ENCODE measurements at places on chromosomes 12 and 14.

- DNase-seq, result no peak
These were observed 56.2 kb upstream of the VPS33A start for GRCh38 chr12:122322501-122322900.

DNA sequence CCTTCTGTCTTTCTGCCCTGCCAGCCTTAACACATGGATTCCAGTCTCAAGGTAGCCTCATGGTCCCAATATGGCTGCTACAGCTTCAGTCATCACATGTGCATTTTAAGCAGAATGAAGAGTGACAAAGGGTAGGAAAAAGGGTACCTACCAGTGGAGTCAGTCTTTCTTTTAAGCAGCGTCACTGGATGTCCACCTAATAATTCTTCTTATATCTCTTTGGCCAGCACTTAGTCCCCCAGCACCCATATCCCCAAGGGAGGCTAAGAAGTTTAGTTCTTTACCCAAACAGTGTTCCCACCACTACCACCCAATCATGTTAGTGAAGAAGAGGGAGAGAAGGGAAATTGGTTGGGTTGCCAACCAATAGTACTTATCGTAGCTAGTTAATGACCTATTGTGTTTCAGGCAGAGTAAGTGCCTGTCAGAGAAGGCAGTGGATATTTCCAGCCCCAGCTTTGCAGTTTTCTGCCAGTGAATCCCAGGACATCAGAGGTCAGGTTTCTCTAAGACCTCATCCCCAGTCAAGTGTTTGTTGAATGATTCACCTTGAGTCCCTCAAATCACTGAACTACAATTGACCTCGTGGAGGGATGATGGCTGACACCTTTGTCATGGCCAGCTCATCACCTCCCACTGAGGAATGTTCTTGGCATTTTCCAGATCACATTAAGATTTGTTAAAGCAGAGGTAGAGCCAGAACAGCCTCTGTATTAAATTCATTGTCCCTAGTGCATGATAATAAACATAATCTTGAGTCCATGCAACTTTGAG lies 250.9 kb upstream of the CRY1 start:
- DNase-seq, result no peak

- no peak for DNase-seq
These were observed 4.9 kb downstream of the RHOJ start for GRCh38 chr14:63209160-63209559.

- no peak for DNase-seq
These were observed 805.8 kb downstream of the DIO2 start for GRCh38 chr14:79405512-79405910.

DNA sequence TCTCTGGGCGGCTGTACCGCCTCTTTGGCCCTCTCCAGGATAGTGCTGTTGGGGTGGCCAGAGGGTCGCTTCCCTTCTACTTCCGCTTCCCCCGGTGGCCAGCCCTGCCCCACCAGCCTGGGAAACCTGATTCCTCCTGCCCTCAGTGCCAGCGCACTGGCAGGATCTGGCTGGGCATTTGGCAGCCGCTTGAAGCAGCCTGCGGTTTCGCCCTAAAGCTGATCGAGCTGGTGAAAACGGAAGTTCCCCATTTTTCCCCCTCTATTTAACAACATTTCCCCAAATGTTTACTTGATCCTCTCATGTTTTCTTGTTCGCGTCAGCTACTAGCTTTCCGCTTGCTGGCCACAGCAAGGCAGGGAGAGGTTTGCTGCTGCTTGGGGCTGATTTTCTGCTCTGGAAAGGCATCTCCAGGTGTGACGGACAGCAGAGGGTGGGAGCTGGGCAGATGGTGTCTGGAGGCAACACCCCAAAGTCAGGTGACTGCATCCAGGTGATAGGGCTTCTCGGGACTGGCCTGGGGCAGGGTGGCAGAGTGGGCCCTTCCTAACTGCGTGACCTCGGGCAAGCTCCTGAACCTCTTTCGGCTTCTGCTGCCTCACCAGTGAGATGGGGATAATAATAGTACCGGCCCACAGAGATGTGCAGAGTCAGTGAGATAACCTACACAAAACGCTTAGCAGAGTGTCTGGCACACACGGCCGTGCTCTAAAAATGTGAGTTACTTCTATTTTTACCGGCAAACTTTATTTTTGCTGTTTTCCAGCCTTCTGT lies 53.1 kb downstream of the TSPAN9 start:
- DNase-seq, result no peak

DNA sequence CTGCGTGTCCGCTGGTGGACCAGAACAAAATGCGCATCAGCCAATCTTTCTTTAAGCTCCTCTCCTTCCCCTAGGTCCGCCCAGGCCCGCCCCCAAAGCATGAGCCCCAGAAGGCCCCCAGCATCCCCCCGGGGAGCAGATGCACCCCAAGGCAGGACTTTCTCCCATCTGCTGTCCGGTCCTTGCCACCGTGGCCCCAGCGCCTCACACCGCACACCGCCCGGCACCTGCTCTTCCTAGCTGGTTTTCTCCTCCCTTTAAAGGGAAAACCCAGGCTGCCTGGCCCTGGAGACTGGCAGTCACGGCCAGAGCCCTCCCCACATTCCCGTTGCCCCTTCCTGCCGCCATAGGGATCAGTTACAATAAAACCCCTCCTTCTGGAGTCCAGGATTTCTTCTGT lies 30.2 kb downstream of the RIMBP2 start:
- no peak for DNase-seq

DNA sequence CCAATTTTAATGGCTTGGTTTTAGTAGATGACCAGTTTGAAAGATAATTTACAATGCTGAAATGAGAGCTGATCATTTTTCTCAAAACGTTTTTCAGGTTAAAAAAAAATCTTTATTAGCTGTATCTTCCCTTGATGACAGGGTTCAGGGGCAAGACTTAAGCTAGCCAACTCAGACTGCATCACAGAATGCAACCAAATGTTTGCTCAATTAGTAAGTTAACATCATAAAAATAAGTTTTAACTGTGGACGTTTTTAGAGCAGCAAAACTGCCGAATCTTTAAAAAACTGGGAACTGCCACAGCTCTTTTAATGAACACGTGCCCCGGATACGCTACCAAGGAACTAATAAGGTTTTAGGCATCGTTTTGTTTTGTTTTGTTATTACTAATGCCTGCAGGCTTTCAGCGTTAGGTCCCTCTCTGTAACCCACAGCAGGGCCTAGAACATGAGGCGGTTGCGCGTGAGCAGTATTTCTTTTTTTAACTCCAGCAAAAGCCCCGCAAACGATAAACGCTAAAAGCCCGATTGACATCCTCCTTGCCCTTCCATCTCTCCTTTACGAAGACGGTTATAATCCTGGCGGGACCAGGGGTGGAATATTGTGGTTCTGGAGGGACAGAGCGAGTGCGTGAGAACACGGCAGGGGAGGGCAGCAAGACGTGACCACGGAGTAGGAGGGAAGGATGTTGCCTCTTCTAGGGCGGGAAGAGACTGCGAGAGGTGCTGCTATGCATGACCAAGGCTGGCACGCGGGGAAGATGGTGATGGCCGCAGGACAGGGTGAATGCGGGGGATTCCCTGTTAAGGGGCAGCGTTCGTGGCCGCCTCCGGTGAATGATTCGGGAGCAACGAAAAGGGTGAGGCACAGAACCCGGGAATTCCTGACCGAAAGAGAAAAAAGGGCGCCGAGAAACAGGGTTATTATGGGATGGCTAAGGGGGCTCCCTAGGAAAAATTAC lies 652 bp downstream of the SUPT16H start:
- peak; percentile 12 for DNase-seq

- no peak for DNase-seq
These were observed 636.6 kb downstream of the FLRT2 start for GRCh38 chr14:86166541-86166940.

GRCh38 chr14:34715127-34715863 lies 902 bp upstream of the CFL2 start:
- DNase-seq, result no peak

DNA sequence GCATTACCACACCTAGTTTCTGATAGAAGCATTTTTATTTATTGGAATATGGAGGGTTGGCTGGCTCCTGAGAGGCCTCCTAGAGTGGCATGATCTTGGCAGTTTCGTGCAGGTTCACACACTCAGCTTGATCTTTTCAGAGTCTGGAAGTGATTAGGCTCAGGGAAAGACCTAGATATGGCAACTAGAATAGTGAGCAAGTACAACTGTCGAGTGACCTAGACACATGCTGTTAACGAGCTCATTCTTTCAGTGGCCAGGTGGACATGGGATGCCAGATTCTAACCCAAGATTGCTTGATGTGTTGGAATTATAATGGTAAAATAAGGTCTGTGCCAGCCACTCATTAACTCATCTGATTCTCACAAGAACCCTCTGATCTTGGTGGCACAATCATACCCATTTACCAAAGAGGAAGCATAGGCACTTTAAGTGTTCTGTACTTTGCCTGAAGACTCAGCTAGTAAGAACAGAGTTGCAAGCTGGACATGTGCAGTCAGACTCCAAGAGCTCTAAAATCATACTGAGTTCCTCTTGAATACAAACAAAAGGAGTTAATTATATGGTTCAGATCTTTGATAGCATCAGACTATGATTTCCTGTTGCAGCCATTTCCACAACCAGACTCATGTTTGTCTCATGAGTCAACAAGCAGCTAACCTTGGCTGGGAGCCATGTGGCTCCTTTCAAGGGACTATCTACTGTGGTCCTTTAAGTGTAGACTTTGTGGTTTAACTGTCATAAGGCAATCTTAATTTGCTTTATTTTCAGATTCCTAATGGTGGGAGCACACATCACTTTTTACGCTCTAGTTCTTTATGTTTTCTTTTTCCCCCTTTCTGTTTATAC lies 144.2 kb downstream of the PLEKHA5 start:
- peak; percentile 85 for DNase-seq

DNA sequence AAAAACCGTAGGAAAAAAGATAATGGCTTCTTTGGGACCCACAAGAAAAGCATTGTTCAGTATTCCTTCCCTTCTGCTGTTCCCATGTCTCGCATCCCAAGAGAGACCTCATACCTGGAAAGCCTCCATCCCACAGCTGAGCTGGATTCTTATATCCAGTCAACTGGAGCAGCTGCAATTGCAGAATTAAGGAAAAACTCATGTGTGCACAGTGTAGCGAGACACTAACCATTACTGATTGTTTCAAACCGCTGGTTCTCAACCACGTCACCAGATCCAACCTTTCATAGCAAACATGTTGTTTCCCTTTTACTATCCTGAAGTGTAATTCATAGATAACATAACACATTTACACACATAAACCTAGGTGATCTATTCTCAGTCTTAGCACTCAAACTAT lies 5.5 kb upstream of the RNASE10 start:
- no peak for DNase-seq

DNA sequence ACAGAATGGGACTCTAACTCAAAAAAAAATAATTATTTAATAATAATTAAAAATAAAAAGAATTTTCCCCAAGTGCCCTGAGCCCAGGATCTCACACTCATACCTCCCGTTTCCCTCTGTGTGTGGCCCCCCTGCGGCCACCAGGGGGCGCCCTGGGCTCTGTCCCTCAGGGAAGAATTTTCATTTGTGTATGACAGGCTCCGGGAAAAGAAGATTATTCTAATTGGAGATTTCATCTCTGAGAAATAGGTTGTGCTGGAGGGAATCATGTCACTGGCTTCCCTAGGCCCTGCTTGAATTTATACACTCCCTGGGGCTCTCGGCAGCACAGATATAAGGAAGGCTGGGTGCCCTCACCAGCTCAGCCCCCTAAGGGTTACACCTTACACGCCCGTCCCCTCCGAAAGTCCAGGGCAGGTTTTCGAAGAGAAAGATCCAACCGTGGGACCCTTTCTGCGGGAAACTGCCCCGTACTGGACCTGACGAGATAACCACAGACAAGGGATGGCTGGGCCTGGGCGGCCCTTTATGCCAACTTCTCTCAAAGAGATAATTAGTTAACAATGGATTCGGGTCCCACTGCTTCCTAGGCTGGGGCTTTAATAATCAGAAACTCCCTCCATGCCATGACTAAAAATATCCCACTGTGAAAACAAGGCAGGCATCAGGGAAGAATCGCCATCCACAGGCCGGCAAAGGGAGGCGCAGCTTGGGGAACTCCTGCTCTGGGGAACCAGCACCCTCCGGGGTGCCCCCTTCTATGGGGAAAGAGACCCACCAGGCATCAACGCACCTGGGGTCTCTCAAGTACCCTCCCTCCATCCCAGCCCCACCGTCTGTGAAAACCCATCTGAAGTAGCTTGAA lies 80.7 kb downstream of the KDM2B start:
- no peak for DNase-seq

- no peak for DNase-seq
These were observed 8.2 kb upstream of the RNASE9 start for GRCh38 chr14:20569066-20569465.

- DNase-seq, result no peak
These were observed 73.0 kb downstream of the ALG10B start for GRCh38 chr12:38389614-38390013.

DNA sequence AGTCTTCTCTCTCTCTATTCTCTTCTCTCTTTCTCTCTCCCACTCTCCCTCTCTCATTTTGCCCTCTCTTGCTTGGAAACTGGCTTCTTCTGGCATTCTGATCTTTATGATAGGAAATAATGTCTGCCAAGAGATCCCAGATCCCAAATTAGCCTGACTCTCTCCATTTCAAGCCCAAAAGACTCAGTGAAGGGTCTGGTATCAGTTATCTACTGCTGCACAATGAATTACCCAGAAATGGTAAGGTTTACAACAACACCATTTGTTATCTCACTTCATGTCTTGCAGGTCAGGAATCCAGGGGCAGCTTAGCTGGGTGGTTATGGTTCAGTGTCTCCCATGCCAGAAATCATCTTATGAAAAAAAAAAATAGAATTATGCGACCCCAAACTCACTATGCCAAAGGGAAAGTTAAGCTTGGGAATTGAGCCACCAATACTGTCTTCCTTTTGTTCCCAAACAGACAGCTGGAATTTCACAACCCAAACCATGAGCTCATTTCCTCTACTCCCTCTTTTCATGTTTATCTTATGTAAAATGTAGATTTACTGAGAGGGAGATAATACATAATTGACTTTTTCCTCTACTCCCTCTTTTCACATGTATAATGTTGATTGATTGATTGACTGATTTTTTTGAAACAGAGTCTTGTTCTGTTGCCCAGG lies 67.8 kb upstream of the FICD start:
- no peak for DNase-seq

GRCh38 chr12:62655666-62656151 lies 189.1 kb downstream of the MON2 start:
- DNase-seq, result no peak

- DNase-seq, result no peak
These were observed 124.3 kb downstream of the FOXN3 start for GRCh38 chr14:89292579-89293313.

DNA sequence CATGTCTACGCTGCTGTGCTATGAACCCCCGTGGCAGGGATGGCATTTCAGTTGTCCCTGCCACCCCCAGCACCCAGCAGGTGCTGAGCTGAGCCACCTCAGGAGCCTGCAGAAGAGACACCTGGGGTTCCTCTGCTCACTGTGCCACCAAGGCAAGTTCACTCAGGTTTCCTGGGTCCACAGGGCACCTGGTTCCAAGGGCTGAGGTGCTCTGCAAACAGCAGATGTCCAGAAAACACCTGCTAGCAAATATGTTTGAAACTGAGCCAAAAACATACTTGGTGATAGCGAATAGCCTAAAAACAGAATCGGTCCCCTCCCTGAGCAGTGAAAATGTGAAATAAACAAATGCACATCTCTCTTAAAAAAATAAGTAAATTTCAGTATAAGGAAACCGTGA lies 35.6 kb upstream of the GPR68 start:
- DNase-seq, result no peak

- DNase-seq, result no peak
These were observed 33.5 kb upstream of the C12orf42 start for GRCh38 chr12:103529306-103529705.

All from GM04503 (cell line).